Thoracic aorta (tissue), 2 donors: ENCODE measurements at places on chromosomes 7 and 10. TPM values are rescaled to one million over a fixed set of nuclear protein-coding genes. Genes with fewer than 3 reads are reported as not detected.

The CHAT gene
- not detected for total RNA-seq

The GPR146 gene
- 20.3 TPM for total RNA-seq

The ASB10 gene
- not detected for total RNA-seq

The THSD7A gene
- 1.6 TPM for total RNA-seq

DNA sequence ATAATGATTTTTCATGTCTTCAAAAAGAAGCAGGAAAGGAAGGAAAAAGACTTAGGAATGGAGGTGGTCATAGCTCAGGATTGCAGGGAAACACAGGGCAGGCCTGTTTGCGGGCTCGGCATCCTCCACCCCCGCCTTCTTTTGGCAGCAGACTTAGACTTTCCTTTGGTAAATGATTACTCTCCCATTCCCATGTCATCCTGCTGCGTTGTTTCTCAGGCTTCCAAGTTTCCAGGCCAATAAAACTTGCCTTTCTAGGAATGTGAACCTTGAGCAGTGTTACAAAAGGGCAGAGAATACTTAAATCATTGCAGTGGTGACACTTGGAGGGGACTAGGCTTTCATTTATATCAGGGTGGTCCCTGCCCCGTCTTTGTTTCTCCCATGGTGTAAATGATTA is 34.0 kb upstream of the DGKB start:
- no peak for DNase-seq
- no peaks in the 10 kb centered on the region for H3K36me3 ChIP-seq
- no peaks in the 10 kb centered on the region for H3K27me3 ChIP-seq
- no peak overlapping the region for H3K4me3 ChIP-seq
- no peaks in the 10 kb centered on the region for H3K4me1 ChIP-seq

- H3K27ac ChIP-seq, result no peak overlapping the region
- no peaks in the 10 kb centered on the region for H3K27me3 ChIP-seq
- H3K4me3 ChIP-seq, result no peak overlapping the region
- H3K4me1 ChIP-seq, result peaks cover 33% of the 10 kb centered on the region
- no peaks in the 10 kb centered on the region for H3K36me3 ChIP-seq
These were observed 21.7 kb downstream of the RAB18 start for GRCh38 chr10:27525819-27526218.

DNA sequence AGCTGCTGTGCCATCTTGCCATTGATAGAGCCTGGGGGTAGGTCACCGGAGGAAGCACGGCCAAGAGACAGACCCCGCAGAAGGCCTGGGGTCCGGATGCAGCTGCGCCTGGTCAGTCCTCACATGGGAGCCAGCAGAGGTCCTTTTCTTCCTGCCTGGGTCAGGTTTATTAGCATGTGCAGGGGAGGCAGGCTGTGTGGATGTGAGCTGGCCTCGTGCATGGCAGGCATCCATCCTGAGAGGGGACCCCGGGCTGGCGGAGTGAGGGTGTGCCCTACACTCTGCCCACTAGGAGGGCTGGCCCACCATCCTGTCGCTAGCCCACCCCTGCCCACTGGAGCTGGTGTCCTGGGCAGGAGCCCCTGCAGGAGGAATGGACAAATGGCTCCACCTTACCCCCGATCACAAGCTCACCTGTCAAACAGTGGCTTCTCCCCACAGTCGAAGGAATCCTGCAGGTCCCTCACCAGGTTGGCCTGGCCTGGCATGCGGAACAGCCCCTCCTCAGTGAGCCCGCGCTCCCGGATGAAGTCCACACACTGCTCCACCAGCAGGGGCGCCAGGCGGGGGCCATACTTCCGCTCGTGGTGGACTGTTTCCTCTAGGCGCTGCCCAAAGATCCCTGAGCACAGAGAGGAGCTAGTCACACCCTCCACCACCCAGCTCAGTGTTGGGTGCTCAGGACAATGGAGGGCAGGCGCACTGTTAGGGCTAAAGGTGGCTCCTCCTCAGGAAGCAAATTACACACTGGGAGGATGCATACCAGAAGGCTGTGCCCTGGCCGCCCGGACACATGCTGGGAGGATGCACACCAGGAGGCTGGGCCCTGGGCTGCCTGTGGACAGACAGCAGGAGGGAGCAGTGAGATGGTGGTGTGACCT is 145.4 kb downstream of the ARHGAP22 start:
- no peak overlapping the region for H3K4me3 ChIP-seq
- no peaks in the 10 kb centered on the region for H3K27me3 ChIP-seq
- H3K4me1 ChIP-seq, result peaks cover 15% of the 10 kb centered on the region

- no peak for DNase-seq
- no peaks in the 10 kb centered on the region for H3K36me3 ChIP-seq
- no peak overlapping the region for H3K27ac ChIP-seq
These were observed 23.7 kb downstream of the FGF8 start for GRCh38 chr10:101752241-101752640.

- no peak for DNase-seq
- H3K36me3 ChIP-seq, result peaks cover 6% of the 10 kb centered on the region
- peaks cover 48% of the 10 kb centered on the region for H3K4me1 ChIP-seq
- no peak overlapping the region for H3K4me3 ChIP-seq
- H3K27ac ChIP-seq, result no peak overlapping the region
- H3K27me3 ChIP-seq, result no peaks in the 10 kb centered on the region
These were observed 252.3 kb upstream of the MKLN1 start for GRCh38 chr7:131075406-131075805.
